ENCODE measurements at places on chromosomes 12 and 14.

- DNase-seq = peak; percentile 74
Observed at GRCh38 chr12:110543252-110543959, 39.7 kb downstream of the PPTC7 start.

- DNase-seq = no peak
Observed at GRCh38 chr12:116441292-116441691, 117.9 kb upstream of the MAP1LC3B2 start.

DNA sequence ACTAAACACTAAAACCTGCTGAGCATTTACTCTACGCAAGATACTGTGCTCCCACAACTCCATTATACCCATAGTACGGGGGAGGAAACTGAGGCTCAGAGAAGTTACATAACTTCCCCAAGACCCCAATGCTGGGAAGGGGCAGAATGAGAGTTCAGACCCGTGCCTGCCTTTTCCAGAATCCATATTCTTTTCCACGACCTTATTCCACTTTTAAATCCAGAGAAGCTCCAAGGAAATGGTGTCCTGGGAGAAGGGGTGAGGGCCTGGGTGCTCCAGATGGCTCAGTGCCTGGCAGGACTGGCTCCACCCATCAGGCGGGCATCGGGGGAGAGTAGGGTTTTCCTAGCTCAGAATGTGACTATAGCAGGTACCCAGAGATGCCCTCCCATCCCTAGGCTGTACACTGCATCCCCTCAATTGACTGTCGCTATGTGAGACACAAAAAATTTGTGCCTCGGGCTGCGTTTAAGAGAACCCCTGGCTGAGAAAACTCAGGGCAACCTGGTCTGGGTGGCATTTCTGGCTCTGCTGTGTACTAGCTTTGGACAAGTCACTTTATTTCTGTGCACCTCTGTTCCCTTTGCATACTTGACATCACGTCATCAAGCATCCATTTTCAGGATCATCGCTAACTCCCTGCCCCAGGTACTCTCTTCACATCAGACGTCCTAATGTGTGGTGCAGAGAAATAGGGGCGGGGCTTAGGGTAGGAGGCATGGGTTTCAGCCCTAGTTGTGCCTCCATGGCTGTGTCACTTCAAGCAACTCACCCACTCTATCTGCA, 11.6 kb upstream of the IQSEC3 start:
- DNase-seq = no peak

GRCh38 chr12:5243014-5243413, 188.9 kb upstream of the NTF3 start:
- no peak for DNase-seq

- DNase-seq = no peak
Observed at GRCh38 chr12:95208678-95209077, 8.6 kb downstream of the FGD6 start.

DNA sequence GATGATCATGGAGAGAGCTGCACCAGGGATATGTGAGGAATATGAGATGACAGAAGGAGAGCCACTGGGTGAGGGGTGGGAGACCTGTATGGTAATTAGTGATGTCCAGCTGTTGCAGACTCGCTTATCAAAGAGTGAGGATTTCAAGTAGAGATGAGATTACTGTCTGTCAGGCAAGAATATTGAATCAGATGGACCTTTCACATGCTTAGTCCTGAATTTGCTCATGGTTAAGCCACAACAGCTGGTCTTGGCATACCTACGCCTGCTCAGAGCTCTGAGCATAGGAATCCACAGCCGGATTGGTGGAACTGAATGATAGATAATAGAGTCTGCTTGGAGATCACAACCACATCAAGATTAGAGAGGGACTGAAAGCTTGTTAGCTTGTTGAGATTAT, 115.2 kb upstream of the ARHGAP5 start:
- DNase-seq = no peak

DNA sequence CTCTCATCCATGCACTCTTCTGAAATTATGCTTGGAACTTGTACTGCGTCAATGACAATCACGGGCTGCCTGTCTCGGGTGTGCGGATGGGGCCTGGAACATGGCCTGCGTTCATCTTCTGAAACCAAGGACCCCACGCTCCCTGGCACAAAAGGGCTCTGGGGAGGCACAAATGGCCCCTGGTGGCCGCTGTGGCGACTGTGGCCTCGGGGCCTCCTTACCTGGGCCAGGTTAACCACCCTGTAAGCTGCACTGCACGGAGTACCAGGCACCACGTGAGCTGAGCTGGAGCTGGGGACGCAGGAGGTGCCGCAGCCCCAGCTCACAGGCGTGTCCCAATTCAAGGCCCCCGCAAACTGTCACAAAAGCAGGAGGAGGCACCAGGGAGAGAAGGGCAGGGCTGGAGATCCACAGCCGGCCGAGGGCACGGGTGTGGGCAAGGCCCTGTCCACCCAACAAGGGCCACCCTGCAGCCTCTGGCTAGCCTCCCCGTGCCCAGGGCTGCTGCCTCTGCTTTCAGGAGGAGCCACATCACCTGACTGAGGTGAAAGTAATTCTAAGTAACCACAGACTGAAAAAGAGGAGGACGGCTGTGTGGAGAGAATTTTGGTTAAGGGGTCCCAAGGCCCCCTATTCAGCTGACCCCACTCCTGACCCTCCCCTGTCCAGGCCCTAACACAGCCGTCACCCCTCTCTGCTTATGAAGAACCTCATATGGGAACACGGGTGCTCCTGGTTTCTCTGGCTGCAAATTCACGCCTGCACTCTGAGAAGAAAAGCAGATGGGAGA, 61.1 kb upstream of the GALNT9 start:
- DNase-seq = no peak

DNA sequence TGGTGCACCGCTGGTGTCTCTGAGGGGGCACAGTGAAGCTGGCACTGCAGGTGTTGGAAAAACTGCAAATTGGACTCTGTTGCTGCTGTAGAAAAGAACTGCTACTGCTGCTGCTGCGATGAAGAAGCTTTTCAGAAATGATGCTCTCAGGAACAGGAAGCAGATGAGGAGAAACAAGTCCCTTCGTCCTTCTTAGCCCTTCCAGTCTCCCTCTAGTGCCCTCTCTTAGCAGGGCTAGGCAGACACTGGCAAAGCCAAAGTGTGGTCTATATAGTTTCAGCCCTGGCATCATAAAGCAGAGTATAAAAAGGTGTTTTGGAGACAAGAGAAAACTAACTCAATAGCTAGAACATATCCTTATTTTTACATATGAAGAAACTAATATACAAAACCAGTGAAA, 174.5 kb downstream of the MYRFL start:
- DNase-seq = no peak

DNA sequence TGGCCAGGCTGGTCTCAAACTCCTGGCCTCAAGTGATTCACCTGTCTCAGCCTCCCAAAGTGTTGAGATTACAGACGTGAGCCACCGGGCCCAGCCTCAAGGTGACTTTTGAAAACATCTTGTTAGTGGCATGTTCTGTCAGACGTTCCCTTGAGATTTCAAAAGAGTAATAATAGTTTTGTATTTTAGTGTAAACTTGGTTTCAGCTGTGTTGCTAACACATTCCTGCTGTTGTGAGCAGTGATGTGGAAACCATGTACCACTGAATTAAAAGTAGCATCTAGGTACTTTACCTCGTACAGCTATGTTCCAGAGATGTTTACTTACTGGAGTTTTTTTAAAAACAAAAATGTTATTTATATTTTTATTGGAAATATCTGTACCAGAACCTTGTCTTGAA, 111.3 kb downstream of the AEBP2 start:
- DNase-seq = no peak

GRCh38 chr12:47350062-47350408, 270.3 kb upstream of the AMIGO2 start:
- DNase-seq = no peak

- no peak for DNase-seq
Observed at GRCh38 chr14:94127330-94127729, 2.1 kb downstream of the IFI27L2 start.

DNA sequence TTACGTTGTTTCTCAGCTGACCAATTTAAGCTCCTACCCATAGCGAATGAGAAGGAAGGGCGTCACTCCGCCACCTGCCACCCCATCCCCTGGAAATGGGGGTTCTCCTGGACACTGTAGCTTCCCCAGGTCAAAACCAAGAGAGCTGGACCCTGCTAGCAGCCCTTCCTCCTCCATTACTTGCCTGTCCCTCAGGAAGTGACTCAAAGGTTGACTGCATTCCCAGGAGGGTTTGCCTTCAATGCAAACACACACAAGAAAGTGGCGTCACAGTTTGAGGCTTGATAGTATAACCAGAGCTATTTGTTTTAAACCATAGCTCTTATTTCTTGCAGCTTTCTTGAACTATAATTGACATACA, 79.1 kb downstream of the KCNK13 start:
- DNase-seq = no peak

- DNase-seq = no peak
Observed at GRCh38 chr12:47721431-47721973, 3.8 kb downstream of the ENDOU start.

GRCh38 chr14:55600784-55601561, 21.0 kb downstream of the KTN1 start:
- DNase-seq = peak; percentile 82

DNA sequence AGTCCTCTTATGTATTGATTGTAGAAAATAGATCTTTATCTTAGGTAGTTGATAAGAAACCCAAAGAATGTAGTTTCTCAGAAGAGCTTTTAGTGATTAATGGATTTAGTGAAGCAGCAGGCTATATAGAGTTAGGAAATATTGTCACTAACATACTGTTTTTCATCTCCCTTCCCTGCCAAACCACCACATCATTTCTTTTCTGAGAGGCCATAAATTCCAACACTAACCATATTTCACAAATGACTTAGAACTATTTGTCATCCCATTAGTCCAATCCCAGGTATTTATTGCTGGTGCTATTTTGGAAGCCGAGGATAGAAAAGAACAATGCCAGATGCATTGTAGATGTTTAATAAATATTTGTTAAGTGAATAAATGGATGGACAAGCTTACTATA, 185.7 kb downstream of the KICS2 start:
- no peak for DNase-seq

- no peak for DNase-seq
Observed at GRCh38 chr14:104249706-104250105, 111.3 kb downstream of the KIF26A start.

GRCh38 chr14:22178333-22178839, 410.6 kb downstream of the DAD1 start:
- no peak for DNase-seq

- DNase-seq = no peak
Observed at GRCh38 chr12:132171293-132171967, 27.2 kb downstream of the NOC4L start.

DNA sequence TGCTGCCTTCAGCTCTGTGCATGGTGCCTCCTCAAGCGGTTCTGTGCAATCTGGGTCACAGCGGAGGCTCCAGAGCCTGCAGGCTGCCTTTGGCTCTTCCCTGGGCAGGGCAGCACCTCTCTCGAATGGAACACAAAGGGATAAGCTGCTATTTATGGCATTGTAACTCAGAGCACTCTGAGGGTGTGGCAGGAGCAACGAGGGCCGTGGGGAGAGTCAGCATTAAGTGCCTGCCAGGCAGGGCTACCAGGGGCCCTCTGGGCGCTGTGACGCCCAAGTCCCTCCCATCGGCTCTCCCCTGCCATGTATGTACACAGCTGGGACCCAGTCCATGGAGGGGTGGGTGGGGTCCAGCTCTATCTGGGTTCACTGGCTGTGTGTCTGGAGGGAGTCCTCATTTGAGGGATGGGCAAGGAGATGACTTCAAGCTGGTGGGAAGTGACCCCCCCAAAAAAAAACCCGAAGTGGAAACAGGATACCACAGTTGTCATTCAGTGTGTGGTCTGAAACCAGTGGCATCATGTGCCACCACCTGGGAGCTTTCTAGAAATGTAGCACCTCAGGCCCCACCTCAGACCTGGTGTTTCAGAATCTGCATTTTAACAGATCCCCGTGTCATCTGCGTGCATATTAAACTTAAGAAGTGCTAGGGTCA, 44.0 kb upstream of the OAS1 start:
- DNase-seq = no peak

DNA sequence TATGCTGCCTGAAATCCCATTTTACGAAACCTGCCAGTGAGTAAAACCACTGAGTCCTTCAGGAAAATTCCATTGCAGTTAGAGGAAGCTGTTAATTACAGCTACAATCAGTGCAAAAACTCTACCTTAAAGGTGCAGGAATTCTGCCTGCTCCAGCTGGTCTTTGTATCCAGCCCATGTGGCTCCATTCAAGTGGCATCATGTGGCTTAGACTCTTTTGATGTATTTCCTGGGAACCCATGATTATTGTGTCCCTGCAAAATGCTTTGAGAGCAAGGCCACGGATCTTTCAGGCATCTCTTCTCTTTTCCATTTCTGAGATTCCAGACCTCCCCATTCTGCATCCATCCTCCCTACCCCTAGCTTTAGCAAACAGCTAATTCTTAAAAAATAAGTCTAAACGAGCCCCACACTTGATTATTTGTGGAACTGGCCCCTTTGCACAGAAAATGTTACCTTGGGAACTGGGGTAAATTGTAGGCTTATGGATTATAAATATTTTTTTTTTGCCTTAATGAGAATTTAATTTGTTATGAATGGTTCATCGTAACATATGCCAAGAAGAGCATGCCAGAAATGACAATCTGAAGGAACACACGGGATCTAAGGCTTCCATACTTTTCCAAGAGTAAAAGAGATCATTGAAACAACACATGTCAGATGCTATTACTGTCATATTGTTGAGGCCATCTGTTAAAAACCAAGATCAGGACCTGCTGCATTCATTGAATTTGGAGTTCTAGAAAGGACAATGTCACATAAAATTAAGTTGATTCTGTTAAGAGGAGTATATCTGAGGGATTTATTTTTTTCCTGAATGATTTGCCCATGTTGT, 144.6 kb downstream of the TPH2 start:
- DNase-seq = no peak

DNA sequence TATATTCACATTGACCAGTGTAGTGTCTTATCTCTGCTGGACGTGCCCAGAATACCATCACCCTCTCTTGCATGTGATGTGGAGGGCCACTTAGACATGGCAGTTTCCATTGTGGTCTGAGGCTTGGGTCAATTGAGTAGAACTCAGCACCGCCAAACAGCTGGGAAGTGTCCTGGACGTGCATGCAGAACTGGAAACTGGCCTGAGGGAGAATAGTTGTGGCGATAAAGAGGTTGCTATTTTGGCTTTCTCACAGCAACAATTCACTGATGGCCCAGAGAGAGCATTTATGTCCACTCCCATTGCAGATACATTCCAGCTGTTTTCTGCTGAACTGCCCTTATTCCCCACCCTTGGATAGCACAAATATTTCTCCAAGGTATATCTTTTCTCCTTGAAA, 210.1 kb upstream of the DAAM1 start:
- DNase-seq = no peak

DNA sequence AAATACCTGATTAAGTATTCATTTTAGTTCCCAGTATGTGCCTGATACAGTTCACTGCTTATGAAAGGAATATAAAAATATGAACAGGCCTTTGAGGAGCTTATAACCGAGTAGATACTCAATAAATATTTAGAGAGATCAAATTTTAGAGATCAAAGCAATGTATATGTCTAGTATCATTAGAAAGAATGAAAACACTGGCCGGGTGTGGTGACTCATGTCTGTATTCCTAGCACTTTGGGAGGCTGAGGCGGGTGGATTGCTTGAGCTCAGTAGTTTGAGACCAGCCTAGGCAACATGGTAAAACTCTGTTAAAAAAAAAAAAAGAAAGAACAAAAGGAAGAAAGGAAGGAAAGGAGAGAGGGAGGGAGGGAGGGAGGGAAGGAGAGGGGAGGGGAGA, 113.2 kb upstream of the EEA1 start:
- DNase-seq = no peak

- no peak for DNase-seq
Observed at GRCh38 chr14:61116369-61116768, 135.3 kb downstream of the SLC38A6 start.

Measured in Caki2 (cell line).